Mammary epithelial cell (primary cell): ENCODE measurements at places on chromosomes 1 and 21. TPM values are rescaled to one million over a fixed set of nuclear protein-coding genes. Genes with fewer than 3 reads are reported as not detected.

GRCh38 chr1:154705544-154705943 lies 97.6 kb upstream of the ADAR start:
- DNase-seq = no peak

The SMYD3 gene
- polyA plus RNA-seq = 19.3 TPM

- no peak for DNase-seq
These were observed 15.9 kb downstream of the DUSP10 start for GRCh38 chr1:221725735-221726672.

- DNase-seq = no peak
These were observed 68.2 kb downstream of the IGSF21 start for GRCh38 chr1:18175530-18176377.

DNA sequence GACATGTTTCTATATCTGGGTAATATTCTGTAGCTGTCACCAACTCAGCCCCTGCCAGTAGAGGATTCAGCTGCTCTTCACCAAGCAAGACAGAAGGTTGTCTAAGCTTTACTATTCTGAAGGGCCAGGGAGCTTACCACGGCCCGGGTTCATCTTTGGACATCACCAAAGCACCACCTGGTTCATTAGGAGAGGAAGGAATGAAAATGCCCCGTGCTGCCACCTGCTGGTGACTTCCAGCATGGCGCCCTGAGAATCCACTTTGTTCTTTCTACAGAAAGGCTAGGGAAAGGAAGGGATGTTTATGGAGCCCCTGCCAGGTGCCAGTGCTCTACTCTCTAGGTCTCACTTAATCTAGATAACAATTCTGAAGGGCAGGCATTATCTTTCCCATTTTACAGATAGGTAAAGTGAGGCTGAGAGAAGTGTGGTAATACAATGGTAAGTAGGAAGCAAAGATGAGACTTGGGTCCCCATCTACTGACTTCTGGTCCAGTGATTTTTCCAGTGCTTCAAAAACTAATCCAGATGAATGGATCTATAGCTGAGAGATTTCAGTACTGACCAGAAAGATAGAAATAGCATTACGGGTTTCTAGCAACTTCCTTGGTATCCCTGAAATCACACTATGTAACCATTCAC lies 79.5 kb downstream of the BEND5 start:
- DNase-seq = peak; percentile 40

- no peak for DNase-seq
These were observed 344.6 kb upstream of the LYPLAL1 start for GRCh38 chr1:218829097-218829496.

The PODN gene
- not detected for polyA plus RNA-seq

The AMY2A gene
- polyA plus RNA-seq = not detected

The SMCP gene
- polyA plus RNA-seq = not detected

The CYP4A11 gene
- polyA plus RNA-seq = not detected

DNA sequence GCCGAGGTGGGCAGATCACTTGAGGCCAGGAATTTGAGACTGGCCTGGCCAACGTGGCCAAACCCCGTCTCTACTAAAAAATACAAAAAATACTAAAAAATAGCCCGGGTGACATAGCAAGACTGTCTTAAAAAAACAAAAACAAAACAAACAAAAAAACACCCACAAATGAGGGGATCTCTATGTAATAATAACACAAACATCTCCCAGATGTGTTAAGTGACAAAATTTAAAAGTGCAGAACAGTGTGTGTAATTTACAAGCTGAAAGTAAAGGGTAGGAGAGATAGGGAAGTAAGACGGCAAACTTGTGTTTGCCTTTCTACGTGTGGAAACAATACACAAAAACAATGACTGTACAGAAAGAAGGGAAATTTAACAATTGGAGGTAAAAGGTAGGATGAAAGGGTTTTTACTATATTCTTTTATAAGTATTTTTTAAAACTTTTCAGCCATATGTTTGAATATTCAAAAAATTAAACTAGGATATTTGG lies 36.3 kb downstream of the ARID4B start:
- no peak for DNase-seq

DNA sequence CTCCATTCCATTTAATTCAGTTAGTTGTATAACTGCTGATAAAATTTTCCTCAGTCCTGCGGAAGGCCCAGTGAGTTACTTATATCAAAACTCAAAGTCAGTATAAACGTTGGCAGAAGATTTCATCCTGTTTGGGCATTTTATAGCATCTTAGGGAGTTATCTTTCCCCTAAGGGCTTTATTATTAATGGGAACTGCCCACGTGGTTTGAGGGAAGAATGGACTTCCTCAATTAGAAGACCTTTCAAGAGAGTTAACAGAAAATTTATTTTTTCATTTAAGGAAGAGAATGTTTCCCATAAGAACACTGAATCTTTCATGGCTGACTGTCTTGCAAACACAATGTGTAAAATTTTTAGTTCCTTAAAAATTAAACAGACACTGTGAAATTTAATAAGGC lies 400.1 kb downstream of the NEGR1 start:
- DNase-seq = no peak

DNA sequence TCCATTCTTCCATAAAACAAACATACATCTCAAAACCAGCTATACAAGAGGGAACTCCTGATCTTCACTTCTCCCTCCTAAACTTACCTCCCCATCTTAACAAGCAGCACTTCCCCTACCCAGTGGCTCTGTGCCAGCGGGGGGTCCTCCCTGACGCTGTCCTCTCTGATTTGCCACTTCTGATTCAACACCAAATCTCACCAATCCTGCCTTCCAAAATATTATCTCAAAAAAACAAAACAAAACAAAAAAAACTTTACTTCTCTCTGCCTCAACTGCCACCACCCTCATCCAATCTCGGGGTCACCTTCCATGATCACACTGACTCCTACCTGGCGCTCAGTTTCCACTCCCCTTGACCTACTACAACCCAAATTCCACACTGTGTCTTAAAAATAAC lies 72.8 kb downstream of the SLC45A1 start:
- DNase-seq = no peak

The HSPB7 gene
- not detected for polyA plus RNA-seq

- peak; percentile 53 for DNase-seq
These were observed 500 bp downstream of the FAM20B start for GRCh38 chr1:179025975-179026812.

The TNNT2 gene
- polyA plus RNA-seq = 0.19 TPM

DNA sequence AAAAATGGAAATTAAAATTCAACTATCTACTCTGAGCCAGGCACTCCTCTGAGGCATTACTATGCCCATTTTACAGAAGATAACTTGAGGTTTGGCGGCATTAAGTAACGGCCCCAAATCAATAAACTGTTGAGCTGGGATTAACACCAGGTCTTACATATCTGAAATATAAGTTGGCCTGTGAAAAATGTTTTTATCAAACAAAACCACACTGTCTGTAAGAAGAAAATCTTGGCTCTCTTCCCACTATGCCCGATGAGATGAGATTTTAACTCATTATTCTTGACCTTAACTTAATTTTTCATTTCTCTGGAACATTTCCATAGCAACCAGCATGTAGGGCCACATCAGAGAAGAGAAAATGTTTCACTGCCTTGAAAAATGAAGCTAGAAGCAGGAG lies 21.8 kb downstream of the RC3H1 start:
- DNase-seq = no peak

DNA sequence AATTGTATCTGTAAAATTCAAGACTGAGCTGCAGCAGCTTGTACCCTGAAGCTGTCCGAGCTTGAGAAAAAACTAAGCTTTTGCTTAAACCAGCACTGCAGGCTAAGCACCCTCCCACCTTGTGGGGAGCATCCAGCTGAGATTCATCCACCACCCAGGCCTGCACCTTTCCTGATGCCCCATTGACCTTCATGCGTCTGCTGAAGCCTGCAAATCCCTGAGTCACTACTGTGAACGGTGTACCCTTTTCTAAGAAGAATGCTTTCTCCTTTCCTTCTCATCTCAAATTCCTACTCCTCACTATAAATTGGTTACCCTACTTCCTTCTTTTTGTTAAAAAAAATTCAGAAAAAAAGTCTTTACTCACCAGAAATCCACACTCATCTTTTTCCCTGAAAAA lies 90.9 kb upstream of the RGS18 start:
- no peak for DNase-seq

- DNase-seq = no peak
These were observed 23.4 kb downstream of the TMCO4 start for GRCh38 chr1:19776287-19776686.

The CD84 gene
- polyA plus RNA-seq = not detected

- no peak for DNase-seq
These were observed 256.9 kb upstream of the RAB4A start for GRCh38 chr1:229013981-229014380.

DNA sequence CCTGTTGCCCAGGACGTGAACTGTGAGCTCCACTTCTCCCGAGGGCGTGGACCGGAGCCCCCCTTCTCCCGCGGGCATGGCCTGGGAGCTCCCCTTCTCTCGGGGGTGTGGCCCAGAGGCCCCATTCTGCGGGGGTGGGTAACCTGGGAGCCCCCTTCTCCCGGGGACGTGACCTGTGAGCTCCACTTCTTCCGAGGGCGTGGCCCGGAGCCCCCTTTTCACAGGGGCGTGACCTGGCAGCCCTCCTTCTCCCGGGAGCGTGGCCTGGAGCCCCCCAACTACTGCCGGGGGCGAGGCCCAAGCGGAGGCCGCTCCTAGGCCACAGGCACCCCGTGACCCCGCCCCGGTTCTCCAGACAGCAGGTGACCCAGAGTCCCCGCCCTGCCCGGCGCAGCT lies 320 bp downstream of the C1orf174 start:
- no peak for DNase-seq

GRCh38 chr1:193079187-193079586 lies 19.8 kb downstream of the RO60 start:
- DNase-seq = no peak

GRCh38 chr1:41720861-41721410 lies 197.8 kb downstream of the HIVEP3 start:
- DNase-seq = no peak

The DNAI4 gene
- 0.35 TPM for polyA plus RNA-seq

- DNase-seq = no peak
These were observed 3.8 kb upstream of the DMBX1 start for GRCh38 chr1:46485564-46486431.

GRCh38 chr21:45576838-45577737 lies 34.8 kb upstream of the SLC19A1 start:
- DNase-seq = no peak

- no peak for DNase-seq
These were observed 47.3 kb downstream of the SLC25A24 start for GRCh38 chr1:108152782-108153222.

The BRDT gene
- not detected for polyA plus RNA-seq

The TGFBR3 gene
- 0.09 TPM for polyA plus RNA-seq

DNA sequence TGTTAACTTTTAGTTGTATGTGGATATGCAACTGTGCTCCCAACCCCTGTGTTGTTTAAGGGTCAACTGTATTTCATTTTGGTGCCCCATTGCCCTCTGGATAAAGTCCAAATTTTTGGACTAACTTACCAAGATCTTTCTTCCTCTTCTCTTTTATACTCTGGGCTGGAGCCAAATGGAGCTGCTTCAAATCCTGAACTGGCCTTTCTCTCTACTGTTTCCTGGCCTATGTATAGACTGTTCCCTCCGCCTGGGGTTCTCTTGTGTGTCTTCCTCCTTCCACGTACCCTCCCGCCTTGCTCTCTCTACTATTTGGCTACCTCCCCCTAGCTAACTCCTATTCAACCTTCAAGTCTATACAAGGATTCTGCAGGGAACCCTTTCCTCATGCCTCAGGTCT lies 8.4 kb upstream of the CDC14A start:
- no peak for DNase-seq

DNA sequence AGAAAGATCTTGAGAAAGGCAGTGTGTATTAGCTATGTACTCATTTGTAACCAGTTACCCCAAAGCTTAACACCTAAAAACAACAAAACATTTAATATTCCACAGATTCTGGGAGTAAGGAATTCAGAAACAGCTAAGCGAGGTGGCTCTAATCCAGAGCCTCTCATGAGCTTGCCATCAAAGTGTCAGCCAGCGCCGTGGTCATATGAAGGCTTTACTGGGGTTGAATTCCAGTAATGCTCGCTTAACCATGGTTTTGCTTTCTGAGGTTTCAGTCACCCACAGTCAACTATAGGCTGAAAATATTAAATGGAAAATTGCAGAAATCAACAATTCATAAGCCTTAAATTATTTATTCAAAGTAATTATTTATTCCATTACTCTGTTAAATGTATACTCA lies 101.8 kb downstream of the CLIC6 start:
- DNase-seq = no peak

The ABCA4 gene
- 0.29 TPM for polyA plus RNA-seq

DNA sequence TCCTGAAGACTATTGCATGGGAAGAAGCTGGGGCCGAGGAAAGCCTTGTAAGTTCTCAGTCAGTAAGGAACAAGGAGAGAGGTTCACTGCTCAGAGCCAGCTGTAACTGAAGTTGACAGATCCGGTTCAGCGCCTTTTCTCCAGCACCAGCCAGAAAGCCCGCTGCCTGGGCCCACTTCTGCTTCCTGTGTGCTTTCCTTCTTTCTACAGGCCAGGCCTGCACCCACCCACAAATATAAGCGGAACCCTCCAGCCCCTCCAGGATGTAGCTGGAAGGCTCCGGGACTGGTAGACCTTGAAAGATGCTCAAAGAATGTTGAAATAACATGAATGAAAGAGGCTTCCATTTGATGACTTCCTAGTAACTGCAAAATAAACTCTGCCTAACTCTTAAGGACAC lies 38.8 kb downstream of the PARP1 start:
- no peak for DNase-seq

The TAS1R1 gene
- polyA plus RNA-seq = 0.05 TPM

The RAVER2 gene
- polyA plus RNA-seq = 8.1 TPM

- DNase-seq = peak; percentile 84
These were observed 156.3 kb downstream of the VPS13D start for GRCh38 chr1:12386130-12386529.

GRCh38 chr21:26120828-26121227 lies 49.7 kb downstream of the APP start:
- DNase-seq = peak; percentile 86

DNA sequence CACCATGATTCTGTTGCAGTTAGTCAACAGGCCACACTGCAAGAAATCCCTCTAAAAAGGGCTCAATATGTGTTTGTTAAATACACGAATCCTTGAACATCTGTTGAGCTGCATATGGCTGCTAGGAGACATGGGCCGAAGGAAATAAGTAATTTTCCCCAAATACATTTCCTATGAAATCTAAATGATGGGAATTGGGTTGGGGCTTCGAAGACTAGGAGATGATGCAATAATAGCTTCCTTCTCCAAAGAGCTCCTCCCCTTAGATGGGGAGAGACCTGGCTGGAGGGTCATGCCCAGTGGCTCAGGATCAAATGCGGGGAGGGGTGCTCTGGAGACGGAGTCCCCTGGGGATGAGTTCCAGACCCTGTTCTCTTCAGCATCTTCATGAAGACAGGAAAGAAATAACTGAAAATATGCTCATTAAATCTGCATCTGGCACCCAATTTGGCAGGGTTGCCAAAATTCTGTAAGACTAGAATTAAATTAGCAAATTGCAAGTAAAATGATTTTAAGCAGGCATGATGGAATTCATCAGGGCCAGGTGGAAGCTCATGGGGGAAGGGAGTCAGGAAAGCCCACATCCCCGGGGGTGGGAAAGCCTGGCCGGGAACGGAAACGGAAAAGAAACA lies 165.0 kb upstream of the EDN2 start:
- DNase-seq = no peak

The THEM5 gene
- not detected for polyA plus RNA-seq

DNA sequence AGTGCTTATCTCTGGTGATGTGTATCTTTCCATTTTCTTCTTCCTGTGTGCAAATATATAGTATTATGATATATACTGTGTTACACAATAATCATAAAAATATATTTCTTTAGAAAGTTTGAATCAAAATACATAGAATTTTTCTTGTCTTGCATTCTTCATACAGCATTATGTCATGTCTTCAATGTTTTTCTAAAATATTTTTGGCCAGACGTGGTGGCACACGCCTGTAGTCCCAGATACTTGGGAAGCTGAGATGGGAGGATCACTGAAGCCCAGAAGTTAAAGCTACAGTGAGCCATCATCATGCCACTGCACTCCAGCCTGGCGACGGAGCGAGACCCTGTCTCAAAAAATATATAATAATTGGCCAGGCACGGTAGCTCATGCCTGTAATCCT lies 41.6 kb downstream of the IL6R start:
- DNase-seq = no peak
